Islet precursor cell (in vitro differentiated cells): ENCODE measurements at places on chromosomes 7 and 10.

GRCh38 chr7:106317971-106318370 lies 33.2 kb upstream of the NAMPT start:
- DNase-seq = no peak

DNA sequence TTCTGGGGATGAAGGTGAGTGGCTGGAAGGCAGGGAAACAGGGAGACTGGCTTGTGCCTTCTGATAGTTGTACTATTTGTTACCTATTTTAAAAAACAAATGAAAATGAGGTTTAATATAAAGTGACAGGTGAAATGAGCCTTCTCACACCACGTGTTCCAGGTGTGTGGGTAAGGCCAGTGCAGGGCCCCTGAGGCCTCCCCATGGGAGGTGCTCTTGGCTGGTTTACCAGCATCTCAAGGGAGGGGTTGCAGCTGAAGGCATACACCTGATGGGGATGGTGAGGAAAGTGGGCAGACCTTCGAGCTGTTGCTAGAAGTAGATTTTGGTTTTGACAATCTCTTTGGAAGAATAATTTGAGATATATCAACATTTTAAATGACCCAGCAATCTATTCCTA lies 103.6 kb downstream of the ARHGAP22 start:
- DNase-seq = no peak

- no peak for DNase-seq
These were observed 339.9 kb downstream of the BMPER start for GRCh38 chr7:34245246-34245645.

DNA sequence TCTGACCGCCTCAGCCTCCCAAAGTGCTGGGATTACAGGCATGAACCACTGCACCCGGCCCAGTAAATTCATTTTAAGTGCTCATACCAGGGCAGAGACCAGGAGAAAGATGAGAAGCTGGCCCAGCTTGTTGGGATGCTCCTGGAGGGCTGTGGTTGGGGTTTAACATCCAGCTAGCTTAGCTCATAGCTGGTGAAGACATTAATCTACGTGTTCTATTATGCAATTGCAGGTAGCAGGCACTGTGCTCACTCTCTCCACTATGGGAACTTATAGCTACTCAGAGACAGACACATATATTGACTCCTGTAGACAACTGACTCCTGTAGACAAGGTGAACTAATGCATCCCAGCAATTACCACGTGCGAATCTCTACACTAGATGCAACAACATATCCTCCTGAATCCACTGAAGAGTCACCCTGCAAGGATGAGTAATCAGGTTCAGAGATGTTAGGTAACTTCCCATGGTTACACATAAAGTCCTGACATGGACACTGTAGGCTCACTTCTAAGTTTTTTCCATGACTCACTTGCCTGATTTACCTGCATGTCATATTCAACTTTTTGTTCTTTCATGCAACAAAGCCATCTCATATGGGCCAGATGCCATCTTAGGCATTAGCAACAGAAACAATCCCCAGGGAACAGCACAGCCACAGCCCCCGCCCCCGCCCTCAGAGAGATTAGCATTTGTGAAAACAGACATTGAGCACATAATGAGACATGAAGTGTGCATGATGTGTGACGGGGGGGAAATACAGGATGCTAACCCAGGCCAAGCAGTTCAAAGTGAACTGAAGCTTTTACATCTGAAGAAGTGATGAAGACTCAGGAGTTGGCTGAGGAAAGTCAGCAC lies 37.2 kb downstream of the ERLIN1 start:
- no peak for DNase-seq

- DNase-seq = no peak
These were observed 292.2 kb upstream of the ZWINT start for GRCh38 chr10:56653289-56653688.

- no peak for DNase-seq
These were observed 3.2 kb upstream of the PPP1R3A start for GRCh38 chr7:113922049-113922448.

DNA sequence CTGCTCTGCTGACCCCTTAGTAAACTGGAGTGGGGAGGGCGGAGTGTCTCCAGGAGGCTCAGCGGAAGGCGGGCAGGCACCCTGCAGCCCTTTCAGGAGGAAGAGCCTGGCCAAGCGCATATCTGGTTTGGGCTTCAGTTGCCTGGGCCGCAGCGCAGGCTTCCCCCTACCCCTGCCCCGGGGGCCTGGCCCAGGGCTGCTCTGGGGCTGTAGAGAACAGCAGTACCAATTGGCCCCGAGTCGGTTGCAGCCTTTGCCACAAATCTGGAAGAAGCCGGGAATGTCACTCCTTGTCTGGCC lies 28.1 kb upstream of the JAKMIP3 start:
- DNase-seq = peak; percentile 63

DNA sequence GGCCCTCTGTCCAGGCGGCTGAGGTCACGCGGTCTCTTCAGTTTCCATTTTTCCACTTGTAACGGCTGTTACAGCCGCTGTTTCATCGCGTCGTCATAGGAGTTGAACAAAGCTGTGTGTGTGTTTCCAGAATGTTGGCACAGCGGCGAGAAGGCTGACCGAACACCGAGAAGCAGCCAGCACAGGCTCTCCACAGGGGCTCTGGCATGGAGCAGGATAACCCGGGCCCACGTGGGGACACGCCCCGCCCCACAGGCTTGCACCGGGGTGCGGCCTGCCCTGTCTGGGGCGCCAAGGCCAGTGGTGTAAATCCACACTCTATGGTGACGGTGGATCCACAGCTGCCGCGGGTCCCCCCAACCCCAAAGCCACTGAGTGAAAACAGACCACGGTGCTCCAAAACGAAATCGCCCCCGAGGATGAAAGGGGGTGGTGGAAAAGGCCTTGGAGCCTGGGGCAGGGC lies 448.2 kb downstream of the DNAJB6 start:
- no peak for DNase-seq

GRCh38 chr10:62175251-62175650 lies 93.4 kb downstream of the RTKN2 start:
- no peak for DNase-seq

- DNase-seq = no peak
These were observed 238.2 kb downstream of the BUB3 start for GRCh38 chr10:123392182-123392963.
